ENCODE measurements at places on chromosomes 2 and 18. TPM values are rescaled to one million over a fixed set of nuclear protein-coding genes. Genes with fewer than 3 reads are reported as not detected.

DNA sequence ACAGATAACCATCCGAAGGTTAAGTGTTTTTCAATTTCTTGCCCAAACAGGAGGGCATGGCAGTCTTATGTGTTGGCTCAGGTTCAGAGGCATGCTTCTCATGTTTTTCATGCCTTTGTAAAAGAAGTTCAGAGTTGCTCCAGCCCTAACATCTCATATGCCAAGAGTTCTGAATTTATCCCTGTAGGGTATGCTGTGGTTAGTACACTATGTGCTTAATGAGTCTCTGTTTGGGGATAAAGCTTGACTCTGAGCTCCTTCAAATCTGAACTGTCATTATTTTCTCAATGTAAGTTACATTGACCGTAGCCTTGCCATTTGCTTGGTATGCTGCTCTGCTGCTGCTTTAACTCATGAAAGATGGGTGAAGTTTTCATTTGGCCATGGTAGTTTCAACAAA lies 67.9 kb upstream of the PNPT1 start:
- H3K4me1 ChIP-seq: no peaks in the 10 kb centered on the region
- no peak overlapping the region for H3K4me3 ChIP-seq
- H3K36me3 ChIP-seq: no peaks in the 10 kb centered on the region
- H3K27ac ChIP-seq: no peak overlapping the region
- DNase-seq: no peak
- H3K27me3 ChIP-seq: peaks cover 4% of the 10 kb centered on the region

DNA sequence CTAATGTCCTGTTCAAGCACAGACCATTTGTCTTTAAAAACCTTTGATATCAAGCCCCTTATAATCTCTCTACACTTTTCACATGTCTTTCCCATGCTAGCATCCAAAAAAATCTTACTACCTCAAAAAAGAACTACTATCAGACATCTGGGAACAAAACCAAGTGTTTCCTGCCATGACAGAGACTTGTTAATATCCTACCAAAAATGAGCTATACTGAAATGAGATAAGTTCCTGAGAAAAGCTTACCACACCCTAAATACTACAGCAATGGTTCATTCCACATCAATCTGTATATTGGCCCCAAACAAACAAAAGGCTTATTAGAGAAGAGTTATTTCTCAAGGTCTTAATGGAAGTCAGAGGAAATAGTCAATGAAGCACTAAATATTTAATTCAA lies 230.1 kb downstream of the DYM start:
- no peak overlapping the region for H3K27ac ChIP-seq
- H3K36me3 ChIP-seq: peaks cover 8% of the 10 kb centered on the region
- no peaks in the 10 kb centered on the region for H3K27me3 ChIP-seq
- H3K4me1 ChIP-seq: peaks cover 5% of the 10 kb centered on the region
- no peak for DNase-seq

Gene SULT1C2
- not detected for total RNA-seq

GRCh38 chr2:24182507-24182906 lies 7.7 kb downstream of the FAM228A start:
- DNase-seq: no peak
- no peak overlapping the region for H3K4me3 ChIP-seq
- H3K27ac ChIP-seq: no peak overlapping the region
- no peaks in the 10 kb centered on the region for H3K4me1 ChIP-seq
- no peaks in the 10 kb centered on the region for H3K27me3 ChIP-seq

Gene AGXT
- not detected for total RNA-seq

- H3K4me3 ChIP-seq: no peak overlapping the region
- H3K27me3 ChIP-seq: no peaks in the 10 kb centered on the region
- no peak overlapping the region for H3K27ac ChIP-seq
- no peak for DNase-seq
Observed at GRCh38 chr2:206557321-206557720, 85.0 kb upstream of the FAM237A start.

DNA sequence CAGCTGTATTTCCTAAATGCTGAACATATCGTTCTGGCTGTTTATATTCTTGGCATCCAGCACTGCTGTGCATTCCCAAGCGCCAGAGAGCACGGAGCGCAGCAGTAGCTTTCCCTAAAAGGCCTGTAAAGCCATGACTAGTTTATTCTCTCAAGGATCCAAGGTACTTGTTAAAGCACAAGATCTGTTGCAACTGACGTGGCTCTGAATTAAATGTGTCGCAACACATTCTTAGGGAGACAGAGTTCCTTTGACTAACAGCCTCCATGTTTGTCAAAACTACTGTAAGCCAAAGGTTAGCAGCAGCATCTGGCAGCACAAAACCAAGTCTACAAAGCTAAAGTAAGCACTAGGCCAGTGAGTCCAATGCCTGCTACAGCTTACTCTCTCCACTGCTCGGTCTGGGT lies 188.6 kb upstream of the FN1 start:
- no peak for DNase-seq
- H3K4me3 ChIP-seq: no peak overlapping the region
- no peaks in the 10 kb centered on the region for H3K4me1 ChIP-seq
- no peaks in the 10 kb centered on the region for H3K36me3 ChIP-seq
- H3K27ac ChIP-seq: no peak overlapping the region

DNA sequence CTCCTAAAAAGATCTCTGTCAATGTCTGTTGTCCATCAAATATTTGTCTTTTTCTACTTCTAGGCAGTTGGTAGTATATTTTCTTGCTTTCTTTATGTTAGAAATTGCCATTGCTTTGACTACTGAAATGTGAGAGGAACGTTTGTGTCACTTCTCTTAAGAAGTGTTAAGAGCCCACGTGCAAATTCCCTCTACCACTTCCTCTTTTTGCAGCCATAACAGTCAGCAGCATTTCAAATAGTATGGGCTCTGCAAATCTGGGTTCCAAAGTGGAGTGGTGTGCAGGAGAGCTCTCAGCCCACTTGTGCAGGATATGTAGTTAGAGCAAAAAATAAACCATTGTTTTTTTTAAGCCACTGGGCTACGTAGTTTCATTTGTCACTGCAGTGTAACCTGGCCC lies 314.0 kb downstream of the MEIS1 start:
- H3K27ac ChIP-seq: no peak overlapping the region
- H3K27me3 ChIP-seq: no peaks in the 10 kb centered on the region
- DNase-seq: no peak
- H3K4me1 ChIP-seq: no peaks in the 10 kb centered on the region

DNA sequence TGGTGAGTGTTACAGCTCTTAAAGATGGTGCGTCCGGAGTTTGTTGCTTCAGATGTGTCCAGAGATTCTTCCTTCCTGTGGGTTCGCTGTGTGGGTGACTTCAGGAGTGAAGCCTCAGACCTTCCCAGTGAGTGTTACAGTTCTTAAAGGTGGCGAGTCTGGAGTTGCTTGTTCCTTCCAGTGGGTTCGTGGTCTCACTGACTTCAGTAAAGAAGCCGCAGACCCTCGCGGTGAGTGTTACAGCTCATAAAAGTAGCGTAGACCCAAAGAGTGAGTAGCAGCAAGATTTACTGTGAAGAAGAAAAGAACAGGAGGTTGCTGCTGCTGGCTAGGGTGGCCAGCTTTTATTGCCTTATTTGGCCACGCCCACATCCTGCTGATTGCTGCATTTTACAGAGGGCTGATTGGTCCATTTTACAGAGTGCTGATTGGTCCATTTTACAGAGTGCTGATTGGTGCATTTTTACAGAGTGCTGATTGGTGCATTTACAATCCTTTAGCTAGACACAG lies 34.0 kb upstream of the SPTBN1 start:
- H3K4me3 ChIP-seq: peak overlapping the region; percentile 33
- no peaks in the 10 kb centered on the region for H3K27me3 ChIP-seq
- no peaks in the 10 kb centered on the region for H3K36me3 ChIP-seq

GRCh38 chr2:146128216-146128615 lies 1608.3 kb upstream of the ZEB2 start:
- no peaks in the 10 kb centered on the region for H3K36me3 ChIP-seq
- H3K27ac ChIP-seq: no peak overlapping the region
- no peaks in the 10 kb centered on the region for H3K27me3 ChIP-seq
- DNase-seq: no peak
- no peaks in the 10 kb centered on the region for H3K4me1 ChIP-seq
- no peak overlapping the region for H3K4me3 ChIP-seq

Gene ANKRD62
- total RNA-seq: not detected

- H3K27me3 ChIP-seq: no peaks in the 10 kb centered on the region
- peaks cover 10% of the 10 kb centered on the region for H3K4me1 ChIP-seq
- no peak overlapping the region for H3K4me3 ChIP-seq
- DNase-seq: no peak
Observed at GRCh38 chr2:147297820-147298219, 547.0 kb upstream of the ACVR2A start.

Gene ACVR1
- total RNA-seq: 26.9 TPM

DNA sequence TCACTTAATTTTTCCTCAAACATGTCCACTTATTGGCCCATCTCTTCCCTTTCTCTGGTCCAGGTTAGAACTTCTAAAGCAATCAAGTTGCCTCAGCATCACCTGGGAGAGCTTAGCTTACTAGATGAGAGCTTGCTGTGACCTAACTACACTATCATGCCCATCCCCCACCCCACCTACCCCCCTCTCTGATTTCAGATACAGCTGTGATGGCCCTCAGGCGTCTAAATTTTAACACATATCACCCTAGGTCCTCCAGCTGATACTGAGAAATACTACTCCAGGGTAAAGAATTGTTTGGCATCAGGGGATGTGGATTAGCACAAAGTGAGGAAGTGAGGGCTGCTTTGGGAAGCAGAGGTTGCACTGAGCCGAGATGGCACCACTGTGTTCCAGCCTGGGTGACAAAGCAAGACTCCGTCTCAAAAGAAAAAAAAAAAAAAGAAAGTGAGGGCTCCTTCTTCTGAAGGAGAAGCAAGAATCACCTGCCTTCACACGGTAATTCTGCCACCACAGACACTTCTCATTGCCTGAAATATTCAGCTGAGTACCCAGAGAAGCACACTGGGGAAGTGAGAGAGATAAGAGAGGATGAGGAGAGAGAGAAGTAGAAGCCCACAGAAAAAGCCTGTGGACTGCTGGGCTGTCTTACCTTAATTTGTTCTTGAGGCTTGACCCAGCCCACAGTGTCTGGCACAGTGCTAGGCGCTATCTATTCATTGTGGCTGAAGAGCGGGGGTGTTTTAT lies 263.4 kb downstream of the ASXL3 start:
- no peaks in the 10 kb centered on the region for H3K27me3 ChIP-seq
- H3K27ac ChIP-seq: no peak overlapping the region
- no peaks in the 10 kb centered on the region for H3K4me1 ChIP-seq

- H3K27me3 ChIP-seq: no peaks in the 10 kb centered on the region
- DNase-seq: no peak
- no peak overlapping the region for H3K4me3 ChIP-seq
- H3K4me1 ChIP-seq: no peaks in the 10 kb centered on the region
- H3K27ac ChIP-seq: no peak overlapping the region
- H3K36me3 ChIP-seq: peaks cover 40% of the 10 kb centered on the region
Observed at GRCh38 chr2:151475071-151475470, 65.4 kb downstream of the RIF1 start.

DNA sequence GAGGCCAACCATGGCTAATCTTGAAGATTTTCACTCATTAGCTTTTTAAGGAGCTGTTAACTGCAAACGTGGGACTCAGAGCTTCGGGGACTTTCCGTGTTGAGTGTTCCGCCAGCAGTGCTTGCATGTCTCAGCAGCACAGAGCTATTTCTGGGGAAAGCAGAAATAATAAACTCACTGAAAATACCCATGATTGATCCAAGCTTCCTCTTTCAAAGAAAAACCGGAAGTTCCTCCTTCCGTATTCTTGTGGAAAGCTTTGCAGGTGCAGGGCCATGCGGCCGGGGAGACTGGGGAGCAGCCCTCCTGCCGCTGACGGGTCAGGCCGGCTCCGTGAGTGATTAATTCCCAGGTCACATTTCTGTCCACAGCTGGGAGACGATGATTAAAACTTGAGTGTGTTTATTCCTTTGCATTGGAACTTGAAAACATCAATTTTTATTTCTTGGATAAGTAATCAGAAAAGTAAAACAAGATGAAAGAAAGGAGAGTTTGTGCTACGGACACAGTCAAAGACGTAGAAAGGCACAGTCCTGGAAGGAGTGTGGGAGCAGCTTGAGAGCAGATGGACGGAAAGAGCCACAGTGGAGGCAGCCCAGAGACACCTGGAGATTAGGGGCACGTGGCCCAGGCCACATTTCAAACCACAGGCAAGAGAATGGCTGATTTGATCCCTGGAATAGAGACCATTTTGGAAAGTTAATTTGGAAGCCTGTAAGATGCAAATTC lies 54.2 kb upstream of the CTDP1 start:
- H3K36me3 ChIP-seq: no peaks in the 10 kb centered on the region
- H3K4me3 ChIP-seq: no peak overlapping the region
- no peak overlapping the region for H3K27ac ChIP-seq

- no peak overlapping the region for H3K27ac ChIP-seq
- peaks cover 21% of the 10 kb centered on the region for H3K4me1 ChIP-seq
- H3K4me3 ChIP-seq: no peak overlapping the region
- no peaks in the 10 kb centered on the region for H3K27me3 ChIP-seq
Observed at GRCh38 chr2:8438476-8438875, 243.4 kb upstream of the ID2 start.

DNA sequence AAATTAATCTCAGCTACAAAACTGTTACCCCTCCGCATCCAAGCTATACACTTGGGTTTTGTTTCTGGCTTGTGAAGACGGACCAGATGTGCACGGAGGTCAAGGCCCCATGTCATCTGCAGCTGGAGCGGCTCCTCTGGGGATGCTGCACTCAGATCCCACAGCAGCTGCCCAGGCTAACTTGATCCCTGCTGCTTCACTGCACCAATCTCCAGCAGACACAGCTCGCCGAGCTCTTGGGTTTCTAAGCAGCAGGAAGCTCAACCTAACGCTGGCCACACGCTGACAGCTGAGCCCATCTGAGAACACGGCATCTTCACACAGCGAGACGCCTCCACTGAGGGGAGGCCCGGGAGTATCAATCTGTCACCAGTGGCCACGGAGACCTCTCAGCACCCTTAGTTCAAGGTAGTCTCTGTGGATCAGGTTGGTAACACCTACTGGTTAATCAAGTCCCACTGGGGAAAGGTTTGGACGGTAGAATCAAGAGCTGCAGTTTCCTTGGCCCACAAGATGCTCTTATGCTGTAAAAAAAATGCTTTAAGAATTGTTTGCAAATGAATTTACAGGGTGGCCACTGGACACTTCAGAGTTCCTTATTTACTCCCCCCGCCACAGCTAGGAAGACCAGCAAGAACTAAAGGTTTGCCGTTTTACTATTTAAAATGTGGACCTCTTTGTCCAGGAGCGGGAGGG lies 67.5 kb downstream of the EMILIN2 start:
- H3K27ac ChIP-seq: no peak overlapping the region
- H3K27me3 ChIP-seq: no peaks in the 10 kb centered on the region
- H3K4me1 ChIP-seq: peaks cover 6% of the 10 kb centered on the region

Gene RAMP1
- total RNA-seq: 0.85 TPM

- DNase-seq: no peak
- no peak overlapping the region for H3K27ac ChIP-seq
- H3K4me1 ChIP-seq: peaks cover 30% of the 10 kb centered on the region
- H3K27me3 ChIP-seq: peaks cover 24% of the 10 kb centered on the region
- H3K4me3 ChIP-seq: peak overlapping the region; percentile 35
Observed at GRCh38 chr2:100818003-100818605, 1.8 kb upstream of the NPAS2 start.

Gene RAB6C
- total RNA-seq: not detected

Gene VWC2L
- not detected for total RNA-seq

Gene VIL1
- 0.59 TPM for total RNA-seq

Measured in T-cell (primary cell).